ENCODE measurements at places on chromosomes 12 and 14. TPM values are rescaled to one million over a fixed set of nuclear protein-coding genes. Genes with fewer than 3 reads are reported as not detected.

RNASE4 gene
- 13.8 TPM for total RNA-seq

HOXC13 gene
- not detected for total RNA-seq

DNA sequence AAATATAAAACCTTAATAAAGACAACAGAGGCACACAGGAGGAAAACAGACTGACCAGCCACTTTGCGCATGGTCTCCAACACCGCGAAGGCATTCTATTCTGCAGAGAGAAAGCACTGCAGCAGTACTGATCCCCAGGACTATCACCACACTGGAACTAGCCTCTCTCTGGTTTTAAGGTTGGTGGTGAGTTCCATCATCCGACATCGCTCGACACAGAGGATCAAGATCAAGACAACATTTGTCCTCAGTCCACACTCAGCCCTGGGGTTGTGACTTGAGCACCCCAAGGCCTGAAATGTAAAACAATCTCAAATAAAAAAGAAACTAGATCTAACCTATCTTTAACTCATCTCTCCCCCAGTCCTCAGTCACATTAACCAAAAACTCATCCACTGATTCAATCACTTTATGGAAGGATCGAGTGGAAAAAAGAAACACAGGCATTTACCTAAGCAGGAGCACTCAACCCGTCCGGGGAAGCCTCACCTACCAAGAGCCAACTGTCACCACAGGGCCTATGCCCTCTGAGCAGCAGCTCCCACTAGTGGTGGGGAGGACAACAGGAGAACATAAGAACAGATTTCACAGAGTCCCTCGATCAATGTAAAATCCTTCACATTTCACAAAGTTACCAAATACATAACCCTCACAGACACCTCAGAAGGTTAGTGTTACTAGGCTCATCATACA lies 17.7 kb downstream of the STXBP6 start:
- H3K27me3 ChIP-seq, result no peaks in the 10 kb centered on the region
- no peak for DNase-seq
- no peak overlapping the region for H3K27ac ChIP-seq
- peaks cover 3% of the 10 kb centered on the region for H3K4me1 ChIP-seq

DNA sequence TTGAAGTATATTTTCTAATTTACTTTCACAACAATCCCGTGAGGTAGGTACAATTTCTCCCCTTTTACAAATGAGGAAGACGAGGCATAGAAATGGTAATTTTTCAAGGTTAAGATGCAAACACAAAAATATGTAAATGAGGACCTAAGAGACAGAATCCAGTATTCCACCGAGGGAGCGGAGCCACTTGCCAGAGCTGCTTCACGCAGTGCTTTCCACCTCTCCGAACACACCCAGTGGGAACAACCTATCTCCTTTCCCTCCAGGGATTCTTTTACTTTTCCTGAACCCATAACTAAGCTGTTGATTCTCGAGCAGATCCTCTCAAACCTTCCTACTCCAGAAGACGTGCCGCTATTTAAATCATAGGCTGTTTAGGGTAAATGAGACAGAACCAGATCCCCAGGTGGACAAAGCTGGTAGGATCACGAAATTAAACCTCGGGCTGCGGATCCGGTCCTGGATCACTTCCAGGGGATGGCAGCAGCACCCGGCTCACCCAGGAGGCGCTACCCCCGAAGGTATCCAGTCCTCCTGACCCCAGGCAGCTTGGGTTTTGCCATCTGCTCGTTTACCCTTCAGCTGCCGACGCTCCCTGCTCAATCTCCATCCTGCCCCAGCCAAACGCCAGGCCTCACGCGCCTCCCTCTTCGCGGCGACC lies 1.5 kb downstream of the DDHD1 start:
- peak overlapping the region; percentile 84 for H3K4me3 ChIP-seq
- H3K27ac ChIP-seq, result peak overlapping the region; percentile 76
- no peaks in the 10 kb centered on the region for H3K27me3 ChIP-seq
- peaks cover 12% of the 10 kb centered on the region for H3K4me1 ChIP-seq
- H3K36me3 ChIP-seq, result no peaks in the 10 kb centered on the region

GRCh38 chr12:54232790-54233189 lies 44.0 kb upstream of the SMUG1 start:
- H3K27me3 ChIP-seq, result no peaks in the 10 kb centered on the region
- no peak for DNase-seq
- H3K4me1 ChIP-seq, result peaks cover 10% of the 10 kb centered on the region
- H3K27ac ChIP-seq, result no peak overlapping the region
- peaks cover 11% of the 10 kb centered on the region for H3K36me3 ChIP-seq

GRCh38 chr12:107818984-107819383 lies 44.5 kb downstream of the ASCL4 start:
- H3K4me1 ChIP-seq, result no peaks in the 10 kb centered on the region
- no peak for DNase-seq
- H3K27ac ChIP-seq, result no peak overlapping the region
- H3K27me3 ChIP-seq, result no peaks in the 10 kb centered on the region
- H3K36me3 ChIP-seq, result no peaks in the 10 kb centered on the region

DNA sequence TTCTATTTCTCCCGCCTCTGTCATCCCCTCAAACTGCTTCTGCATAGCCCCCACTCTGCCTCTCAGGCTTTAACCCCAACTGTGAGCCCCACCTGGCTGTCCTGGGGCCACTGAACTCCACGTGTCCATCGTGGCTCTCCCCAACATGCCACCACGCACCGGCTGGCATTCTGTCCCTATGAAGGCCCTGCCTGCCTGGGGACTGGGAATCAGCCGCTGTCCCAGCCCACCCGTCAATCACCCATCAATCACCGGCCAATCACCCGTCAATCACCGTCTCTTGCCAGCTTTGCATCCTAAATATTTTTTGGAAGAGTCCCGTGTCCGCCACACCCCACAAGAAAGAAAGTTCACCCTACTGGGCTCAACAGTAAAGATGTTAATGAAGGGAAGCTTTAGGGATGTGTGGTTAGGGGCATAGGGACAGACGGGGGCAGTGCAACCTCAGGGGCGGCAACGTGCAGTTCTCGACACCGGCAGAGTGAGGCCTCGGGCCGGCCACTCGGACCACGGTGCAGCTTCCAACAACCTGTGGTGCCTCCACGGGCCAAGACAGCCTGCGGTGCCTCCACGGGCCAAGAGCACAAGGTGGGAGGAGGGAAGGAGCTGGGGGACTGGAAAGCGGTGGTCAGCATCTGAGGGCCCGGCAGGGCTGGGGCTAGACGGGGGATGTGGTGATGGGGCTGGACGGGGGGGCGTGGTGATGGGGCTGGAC lies 85.6 kb downstream of the GALNT9 start:
- no peak for DNase-seq
- no peaks in the 10 kb centered on the region for H3K4me1 ChIP-seq
- H3K27ac ChIP-seq, result no peak overlapping the region
- H3K4me3 ChIP-seq, result no peak overlapping the region
- H3K27me3 ChIP-seq, result no peaks in the 10 kb centered on the region

TAS2R30 gene
- total RNA-seq, result 5.7 TPM

NTN4 gene
- total RNA-seq, result 10.2 TPM

DNA sequence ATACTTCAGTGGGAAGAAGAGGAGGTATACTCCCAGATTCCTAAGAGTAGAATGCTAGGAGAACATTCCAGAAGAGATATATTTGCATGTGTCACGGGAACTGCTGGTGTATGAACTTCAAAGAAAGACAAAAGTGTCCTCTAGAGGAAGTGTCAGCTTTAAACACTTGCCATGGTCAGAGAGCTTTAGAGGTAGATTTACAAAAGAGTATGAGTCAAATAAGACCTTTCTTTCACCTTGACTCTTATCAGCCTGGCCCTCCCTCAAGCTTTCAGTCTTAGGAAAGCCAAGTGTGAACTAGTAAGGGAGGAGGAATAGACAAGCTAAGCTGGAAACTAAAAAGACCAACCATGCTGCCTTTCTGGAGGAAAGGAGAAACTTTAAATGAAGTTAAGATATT lies 34.7 kb downstream of the COX8C start:
- no peaks in the 10 kb centered on the region for H3K4me1 ChIP-seq
- DNase-seq, result no peak
- no peak overlapping the region for H3K27ac ChIP-seq
- no peaks in the 10 kb centered on the region for H3K36me3 ChIP-seq
- no peaks in the 10 kb centered on the region for H3K27me3 ChIP-seq

P3H3 gene
- 28.7 TPM for total RNA-seq

DNA sequence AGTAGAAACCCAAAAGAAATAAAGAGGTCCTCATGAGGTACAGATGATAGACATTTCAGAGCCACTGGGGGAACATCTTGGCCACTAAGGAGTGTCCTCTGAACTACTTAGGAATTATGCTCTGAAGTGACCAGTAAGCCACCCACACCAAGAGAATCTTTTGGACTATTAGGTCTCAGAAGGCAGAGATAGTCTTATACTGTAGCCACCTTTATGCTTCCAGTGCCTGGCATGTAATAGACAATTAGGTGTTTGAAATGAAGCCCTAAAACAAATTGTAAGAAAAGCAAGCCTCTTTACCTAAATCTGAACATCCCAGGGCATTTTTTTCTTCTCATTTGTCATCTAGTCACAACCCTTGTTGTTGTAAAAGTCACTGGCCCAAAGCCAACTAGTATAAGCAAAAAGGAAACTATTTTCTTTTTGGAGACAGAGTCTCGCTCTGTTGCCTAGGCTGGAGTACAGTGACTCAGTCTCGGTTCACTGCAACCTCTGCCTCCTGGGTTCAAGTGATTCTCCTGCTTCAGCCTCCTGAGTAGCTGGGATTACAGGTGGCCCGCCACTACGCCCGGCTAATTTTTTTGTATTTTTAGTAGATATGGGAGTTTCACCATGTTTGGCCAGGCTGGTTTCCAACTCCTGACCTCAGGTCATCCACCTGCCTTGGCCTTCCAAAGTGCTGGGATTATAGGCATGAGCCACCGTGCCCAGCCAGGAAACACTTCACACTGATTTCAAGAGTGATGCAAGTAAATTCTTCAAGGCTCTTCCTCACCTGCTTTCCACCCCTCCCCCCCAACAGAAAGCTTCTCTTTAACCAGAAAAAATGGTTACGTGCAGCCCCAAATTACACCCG lies 11.1 kb downstream of the PLEKHA5 start:
- H3K27ac ChIP-seq, result no peak overlapping the region
- H3K27me3 ChIP-seq, result no peaks in the 10 kb centered on the region
- no peak for DNase-seq
- H3K4me3 ChIP-seq, result no peak overlapping the region

GRCh38 chr12:49288412-49288853 lies 6.5 kb upstream of the PRPH start:
- H3K27ac ChIP-seq, result no peak overlapping the region
- H3K4me3 ChIP-seq, result no peak overlapping the region
- H3K4me1 ChIP-seq, result peaks cover 9% of the 10 kb centered on the region
- DNase-seq, result peak; percentile 39
- no peaks in the 10 kb centered on the region for H3K36me3 ChIP-seq

GRCh38 chr14:71408362-71409030 lies 501.2 kb downstream of the PCNX1 start:
- no peak overlapping the region for H3K4me3 ChIP-seq
- peak overlapping the region; percentile 7 for H3K27ac ChIP-seq

CAPZA3 gene
- not detected for total RNA-seq

KLHL33 gene
- 0.89 TPM for total RNA-seq

- H3K36me3 ChIP-seq, result no peaks in the 10 kb centered on the region
- H3K4me3 ChIP-seq, result no peak overlapping the region
- H3K27ac ChIP-seq, result no peak overlapping the region
- DNase-seq, result no peak
Observed at GRCh38 chr12:6212086-6212485, 11.9 kb downstream of the CD9 start.

DNA sequence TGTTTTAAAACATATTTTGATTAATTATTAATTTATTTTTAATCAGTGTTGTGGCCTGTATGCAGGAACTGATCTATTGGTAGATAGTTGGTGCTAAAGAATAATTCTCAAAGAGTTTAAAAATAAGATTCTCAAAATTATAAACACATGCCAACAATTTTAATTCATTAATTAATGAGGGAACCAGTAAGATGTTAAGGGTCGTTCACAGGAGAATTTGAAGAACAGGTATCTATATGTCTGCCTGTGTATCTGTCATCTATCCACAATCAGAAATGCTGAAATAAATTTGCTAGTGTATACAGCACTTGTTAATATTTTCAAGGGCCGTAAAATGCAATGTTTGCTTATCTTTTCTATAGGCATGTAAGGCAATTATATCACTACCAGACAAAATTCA lies 18.4 kb downstream of the DAAM1 start:
- no peaks in the 10 kb centered on the region for H3K36me3 ChIP-seq
- no peak overlapping the region for H3K27ac ChIP-seq
- DNase-seq, result no peak
- no peak overlapping the region for H3K4me3 ChIP-seq
- H3K4me1 ChIP-seq, result no peaks in the 10 kb centered on the region

CSRNP2 gene
- total RNA-seq, result 41.6 TPM

TOMM20L gene
- not detected for total RNA-seq

KRT78 gene
- 0.11 TPM for total RNA-seq

UNC79 gene
- total RNA-seq, result 20.7 TPM

DNA sequence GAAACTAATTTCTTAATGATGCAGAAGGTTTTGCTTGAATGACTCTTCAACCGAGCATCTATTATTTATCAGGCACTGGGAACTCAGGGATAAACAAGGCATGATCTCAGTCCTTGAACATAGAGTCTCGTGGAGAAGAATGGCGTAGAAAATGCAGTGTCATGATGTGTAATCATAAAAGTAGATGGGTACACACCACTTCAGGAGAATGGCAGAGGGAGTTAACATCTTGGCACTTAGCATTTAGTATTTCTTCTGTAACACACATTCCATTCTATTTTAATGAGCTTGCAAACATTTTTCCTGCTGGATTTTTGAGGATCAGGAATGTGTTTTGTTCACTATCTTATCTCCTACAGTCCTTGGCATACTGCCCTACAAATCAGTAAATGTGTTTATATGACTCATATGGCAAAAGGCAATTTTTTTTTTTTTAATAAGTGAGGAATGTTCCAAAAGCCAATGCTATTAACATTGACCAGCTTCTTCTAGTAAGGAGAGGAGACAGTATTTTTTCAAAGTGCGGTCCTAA lies 3.8 kb downstream of the TXNRD1 start:
- H3K4me3 ChIP-seq, result no peak overlapping the region
- peak; percentile 20 for DNase-seq

DNA sequence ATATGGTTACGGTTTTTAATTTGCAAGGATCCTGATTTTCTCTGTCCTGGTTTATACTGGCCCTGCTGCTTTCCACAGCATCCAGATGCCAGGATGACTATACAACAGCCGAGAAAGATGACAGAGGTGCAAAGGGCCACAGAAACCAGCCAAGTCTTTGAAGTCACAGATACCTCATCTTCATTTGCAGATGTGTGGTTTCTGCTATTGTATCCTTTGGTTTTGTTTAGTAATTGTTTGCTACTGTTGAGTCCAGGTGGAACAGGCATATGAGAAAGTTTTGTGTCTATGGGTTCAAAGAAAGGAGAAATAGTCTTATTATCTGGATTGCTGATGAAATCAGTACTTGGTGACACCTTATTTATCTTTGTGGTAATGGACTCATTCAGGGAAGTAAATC lies 17.3 kb upstream of the KLHL42 start:
- peaks cover 2% of the 10 kb centered on the region for H3K36me3 ChIP-seq
- H3K4me1 ChIP-seq, result no peaks in the 10 kb centered on the region
- DNase-seq, result no peak
- no peaks in the 10 kb centered on the region for H3K27me3 ChIP-seq
- H3K27ac ChIP-seq, result no peak overlapping the region

KITLG gene
- total RNA-seq, result 19.2 TPM

Measured in spinal cord (tissue), 10 donors.